ENCODE measurements at places on chromosomes 13 and 19. TPM values are rescaled to one million over a fixed set of nuclear protein-coding genes. Genes with fewer than 3 reads are reported as not detected.

The SPACA4 gene
- not detected for total RNA-seq

The RFPL4A gene
- not detected for total RNA-seq

DNA sequence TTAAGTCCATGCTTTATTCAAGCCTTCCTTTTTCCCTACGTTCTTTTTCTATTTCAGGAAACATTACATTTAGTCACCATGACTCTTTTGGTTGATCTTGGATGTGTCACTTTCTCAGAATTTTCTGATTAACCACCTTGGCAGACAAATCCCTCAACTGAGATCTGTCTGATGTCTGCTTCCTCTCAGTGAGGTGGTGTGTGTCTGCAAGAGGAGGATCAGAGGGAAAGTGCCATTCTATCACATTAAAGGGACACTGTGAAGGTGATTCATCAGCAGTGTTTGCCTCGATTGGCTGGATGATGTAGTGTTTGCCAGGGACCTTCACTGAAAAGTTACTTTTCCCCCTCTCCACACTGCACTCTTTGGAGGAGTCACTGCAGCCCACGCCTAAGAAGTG lies 3.0 kb upstream of the CCNP start:
- peak; percentile 25 for DNase-seq

The LMTK3 gene
- 0.06 TPM for total RNA-seq

DNA sequence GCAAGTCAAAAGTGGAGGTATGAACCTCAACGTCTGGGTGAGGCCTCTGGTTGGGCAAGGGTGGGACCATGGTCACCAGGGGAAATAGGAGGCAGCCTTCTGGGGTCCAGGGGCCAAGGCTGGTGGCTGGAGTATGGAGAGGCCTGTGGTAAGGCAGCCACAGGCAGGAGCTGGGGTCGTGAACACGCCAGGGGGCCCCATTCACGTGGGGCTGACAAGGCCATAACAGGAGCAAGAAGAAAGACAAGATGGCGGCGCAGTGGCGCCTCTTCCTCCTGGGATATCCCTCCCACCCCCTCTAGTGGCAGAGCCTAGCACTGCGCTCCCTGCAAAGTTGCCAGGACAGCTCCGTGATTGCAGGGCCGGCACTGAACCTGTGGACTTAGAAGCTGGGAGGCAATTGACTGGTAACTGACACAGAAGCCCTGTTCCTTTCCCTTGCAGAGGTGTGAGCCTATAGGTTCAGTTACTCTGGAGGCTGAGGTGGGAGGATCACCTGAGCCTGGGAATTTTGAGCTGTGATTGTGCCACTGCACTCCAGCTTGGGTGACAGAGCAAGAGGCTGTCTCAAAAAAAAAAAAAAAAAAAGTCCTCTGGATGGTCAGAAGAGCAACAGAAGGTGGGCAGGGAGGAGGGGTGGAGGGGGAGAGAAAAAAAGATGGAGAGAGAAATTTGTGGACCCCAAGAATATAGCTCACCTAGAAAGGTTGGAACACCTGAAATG lies 19.7 kb upstream of the EDDM13 start:
- DNase-seq = peak; percentile 56

- DNase-seq = no peak
Observed at GRCh38 chr13:62631619-62632018, 1216.0 kb upstream of the PCDH20 start.
